ENCODE measurements at places on chromosomes 4 and X.

GRCh38 chrX:65900850-65901844 is 138.7 kb downstream of the VSIG4 start:
- no peak for DNase-seq

DNA sequence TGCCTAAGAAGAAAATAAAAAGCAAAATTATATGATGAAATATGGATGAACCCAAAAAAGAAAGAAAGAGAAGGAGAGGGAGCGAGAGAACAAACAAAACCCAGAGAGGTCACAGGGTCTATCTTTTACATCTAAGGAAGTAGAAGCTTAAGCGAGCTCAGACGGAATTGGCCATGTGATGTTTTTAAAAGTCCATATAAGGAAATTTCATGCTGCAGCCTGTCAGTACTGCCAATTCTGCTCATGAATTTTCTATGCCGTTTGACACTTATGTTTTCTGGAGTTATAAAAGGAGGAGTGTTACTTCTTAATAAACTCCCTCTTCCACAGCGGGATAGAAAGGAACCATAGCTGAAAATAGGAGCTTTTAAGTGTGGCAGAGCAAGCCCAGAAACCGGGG is 32.9 kb upstream of the DCX start:
- no peak for DNase-seq

DNA sequence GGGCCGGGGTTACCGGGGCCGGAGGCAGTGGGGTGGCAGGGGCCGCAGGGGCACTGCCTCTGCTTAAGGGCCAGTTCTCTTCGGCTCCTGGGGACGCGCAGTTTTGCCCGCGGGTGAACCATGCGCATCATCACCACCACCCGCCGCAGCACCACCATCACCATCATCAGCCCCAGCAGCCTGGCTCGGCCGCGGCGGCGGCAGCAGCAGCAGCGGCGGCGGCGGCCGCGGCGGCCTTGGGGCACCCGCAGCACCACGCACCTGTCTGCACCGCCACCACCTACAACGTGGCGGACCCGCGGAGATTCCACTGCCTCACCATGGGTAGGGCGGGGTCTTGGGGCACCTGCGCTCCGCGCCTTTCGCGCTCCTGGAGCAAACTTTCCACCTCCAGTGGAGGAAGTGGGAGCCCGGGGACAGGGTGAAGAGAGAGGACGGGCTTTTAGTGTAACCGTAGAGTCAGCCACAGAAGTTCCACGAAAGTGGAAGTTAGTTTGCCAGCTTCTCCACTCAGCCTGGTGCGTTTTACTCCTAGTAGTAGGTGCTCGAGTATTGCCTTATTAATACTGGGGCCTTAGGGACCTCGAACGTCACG is 729 bp downstream of the GSX2 start:
- no peak for DNase-seq

DNA sequence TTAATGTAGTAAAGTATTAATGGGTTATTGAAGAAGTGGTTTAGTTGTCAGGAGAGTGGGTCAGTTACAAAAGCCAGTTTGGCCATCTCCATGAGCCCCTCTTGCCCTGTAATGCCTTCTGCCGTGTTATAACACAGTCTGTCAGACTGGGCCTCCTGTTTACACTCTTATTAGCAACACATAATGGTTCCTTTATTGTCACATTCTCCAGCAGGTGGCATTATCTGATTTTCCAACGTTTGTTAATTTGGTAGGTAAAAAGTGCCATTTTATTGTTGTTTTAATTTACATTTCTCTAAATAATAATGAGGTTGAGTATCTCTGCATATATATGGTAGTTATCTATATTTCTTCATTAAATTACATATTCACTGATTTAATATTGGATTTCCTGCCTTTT is 560.8 kb downstream of the FGF13 start:
- DNase-seq = peak; percentile 1

GRCh38 chr4:189083769-189084168 is 856.9 kb upstream of the FRG1 start:
- no peak for DNase-seq

- DNase-seq = no peak
These were observed 113.4 kb downstream of the SCLT1 start for GRCh38 chr4:128979934-128980333.

- DNase-seq = no peak
These were observed 343.1 kb downstream of the GRID2 start for GRCh38 chr4:92646826-92647225.

DNA sequence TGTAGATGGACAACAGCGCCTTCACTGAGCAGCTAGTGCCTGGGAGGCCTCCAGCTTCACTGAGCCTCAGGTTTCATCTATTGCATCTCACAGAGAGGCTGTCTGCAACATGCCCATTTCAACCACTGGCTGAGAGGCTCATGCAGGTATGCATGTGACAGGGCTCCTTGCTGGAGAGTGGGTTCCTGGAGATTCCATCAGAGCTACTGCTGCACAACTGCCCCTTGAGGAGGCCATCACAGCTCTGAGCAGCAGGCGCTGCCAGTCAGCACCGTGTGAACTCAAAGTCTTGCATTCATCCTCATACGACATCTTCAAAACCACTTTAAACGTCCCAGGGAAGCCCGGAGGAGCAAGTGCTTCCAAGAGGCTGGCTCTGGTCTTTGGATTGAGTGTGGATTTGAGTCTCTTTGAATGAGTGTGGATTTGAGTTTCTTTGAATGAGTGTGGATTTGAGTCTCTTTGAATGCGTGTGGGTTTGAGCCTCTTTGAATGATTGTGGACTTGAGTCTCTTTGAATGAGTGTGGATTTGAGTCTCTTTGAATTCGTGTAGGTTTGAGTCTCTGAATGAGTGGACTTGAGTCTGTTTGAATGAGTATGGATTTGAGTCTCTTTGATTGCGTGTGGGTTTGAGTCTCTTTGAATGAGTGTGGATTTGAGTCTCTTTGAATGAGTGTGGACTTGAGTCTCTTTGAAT is 8.7 kb downstream of the P2RY8 start:
- DNase-seq = no peak

- DNase-seq = no peak
These were observed 1102.8 kb downstream of the FSTL5 start for GRCh38 chr4:161061046-161061445.

- DNase-seq = no peak
These were observed 9.3 kb downstream of the FAM3A start for GRCh38 chrX:154506483-154507332.

- DNase-seq = no peak
These were observed 2.1 kb downstream of the TIGD2 start for GRCh38 chr4:89113415-89113814.

DNA sequence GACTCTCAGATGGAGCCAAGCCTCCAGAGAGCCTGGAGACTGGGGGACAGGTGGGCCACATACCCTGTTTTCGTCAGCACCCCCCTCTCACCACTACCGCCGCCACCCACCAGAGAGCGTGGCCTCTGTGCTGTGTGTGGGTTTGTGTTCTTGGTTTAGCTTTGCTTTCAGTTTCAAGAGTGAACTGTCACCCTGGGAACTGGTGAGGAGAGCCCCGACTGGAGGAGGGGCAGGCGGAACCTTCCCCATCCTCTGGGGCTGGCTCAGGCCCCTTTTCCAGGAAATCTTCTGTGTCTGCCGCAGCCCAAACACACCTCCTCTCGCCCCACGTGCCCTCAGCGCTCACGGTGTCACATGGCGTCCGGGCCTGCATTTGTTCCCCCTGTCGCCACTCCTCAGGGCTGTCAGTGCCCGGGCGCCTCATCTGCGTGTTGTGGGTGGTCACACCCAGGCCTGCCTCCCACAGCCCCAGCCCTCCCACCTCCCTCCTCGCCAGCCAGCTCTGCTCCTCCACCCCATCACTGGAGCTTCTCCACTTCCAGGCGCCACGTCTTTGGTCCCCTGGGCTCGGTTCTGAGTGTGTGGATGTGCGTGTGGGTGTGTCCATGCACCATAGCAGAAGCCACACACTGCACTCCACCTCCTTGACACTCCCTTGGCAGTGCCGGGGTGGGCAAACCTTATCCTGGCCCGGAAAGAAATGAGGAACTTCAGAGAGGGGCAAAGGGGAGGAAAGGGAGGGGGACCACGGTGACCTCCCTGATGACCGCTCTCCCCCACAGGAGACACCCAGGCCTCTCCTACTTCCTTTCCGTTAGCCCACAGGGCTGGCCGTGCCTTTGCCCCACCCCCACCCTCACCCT is 27.8 kb downstream of the ELF4 start:
- DNase-seq = no peak

GRCh38 chr4:2535376-2536192 is 863 bp upstream of the FAM193A start:
- DNase-seq = no peak

DNA sequence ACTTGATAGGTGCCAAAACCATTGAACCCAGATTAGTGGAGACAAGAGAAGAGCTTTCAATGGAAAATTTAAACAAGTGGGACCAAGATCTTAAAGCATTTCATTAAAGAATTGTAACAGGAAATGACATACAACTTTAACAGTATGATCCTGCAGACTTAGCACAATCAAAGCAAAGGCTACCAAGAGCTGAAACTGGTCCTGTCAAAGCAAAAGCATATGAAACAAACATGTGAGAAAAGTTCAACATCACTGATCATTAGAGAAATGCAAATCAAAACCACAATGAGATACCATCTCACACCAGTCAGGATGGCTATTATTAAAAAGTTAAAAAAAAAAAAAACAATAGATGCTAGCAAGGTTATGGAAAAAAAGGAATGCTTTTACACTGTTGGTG is 425.6 kb downstream of the IL1RAPL1 start:
- no peak for DNase-seq

DNA sequence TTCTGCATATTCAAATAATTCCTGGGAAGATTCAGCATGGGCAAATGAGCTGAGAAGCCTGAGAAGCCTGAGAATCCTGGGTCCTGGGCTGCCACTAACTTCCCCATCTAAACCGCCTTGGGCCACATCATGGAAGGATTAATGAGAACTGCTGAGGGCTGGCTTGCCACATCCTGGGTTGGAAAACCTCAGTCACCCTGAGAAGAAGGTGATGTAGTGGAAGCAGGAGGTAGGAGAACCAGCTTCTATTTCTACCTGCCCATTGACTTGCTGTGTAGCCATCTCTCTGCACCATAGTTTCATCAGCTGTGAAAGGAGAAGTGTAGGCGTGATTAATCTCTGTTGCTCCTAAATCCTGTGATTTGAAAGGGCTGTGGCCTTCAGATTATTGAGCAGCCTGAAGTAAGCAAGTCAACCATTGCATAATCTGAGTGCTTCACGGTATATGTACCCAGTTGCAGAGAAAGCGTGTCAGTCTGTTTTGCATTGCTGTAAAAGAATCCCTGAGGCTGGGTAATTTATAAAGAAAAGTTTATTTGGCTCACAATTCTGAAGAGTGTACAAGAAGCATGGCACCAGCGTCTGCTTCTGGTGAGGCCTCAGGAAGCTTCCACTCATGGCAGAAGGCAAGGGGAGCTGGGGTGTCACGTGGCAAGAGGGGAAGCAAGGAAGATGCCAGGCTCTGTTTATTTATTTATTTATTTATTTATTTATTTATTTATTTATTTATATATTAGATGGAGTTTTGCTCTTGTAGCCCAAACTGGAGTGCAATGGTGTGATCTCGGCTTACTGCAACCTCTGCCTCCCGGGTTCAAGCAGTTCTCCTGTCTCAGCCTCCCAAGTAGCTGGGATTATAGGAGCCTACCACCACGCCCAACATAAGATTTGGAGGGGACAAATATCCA is 140.9 kb upstream of the ATP6AP2 start:
- no peak for DNase-seq

Data from urothelium cell line (cell line).